Activated T-helper 1 cell treated with anti-CD3 and anti-CD28 coated beads, Interleukin-2, amount 50 U/mL, for 16 hours (primary cell): ENCODE measurements at places on chromosomes 4 and X.
A peak's percentile ranks its signal among the peaks of the same experiment; 100 is the strongest.

DNA sequence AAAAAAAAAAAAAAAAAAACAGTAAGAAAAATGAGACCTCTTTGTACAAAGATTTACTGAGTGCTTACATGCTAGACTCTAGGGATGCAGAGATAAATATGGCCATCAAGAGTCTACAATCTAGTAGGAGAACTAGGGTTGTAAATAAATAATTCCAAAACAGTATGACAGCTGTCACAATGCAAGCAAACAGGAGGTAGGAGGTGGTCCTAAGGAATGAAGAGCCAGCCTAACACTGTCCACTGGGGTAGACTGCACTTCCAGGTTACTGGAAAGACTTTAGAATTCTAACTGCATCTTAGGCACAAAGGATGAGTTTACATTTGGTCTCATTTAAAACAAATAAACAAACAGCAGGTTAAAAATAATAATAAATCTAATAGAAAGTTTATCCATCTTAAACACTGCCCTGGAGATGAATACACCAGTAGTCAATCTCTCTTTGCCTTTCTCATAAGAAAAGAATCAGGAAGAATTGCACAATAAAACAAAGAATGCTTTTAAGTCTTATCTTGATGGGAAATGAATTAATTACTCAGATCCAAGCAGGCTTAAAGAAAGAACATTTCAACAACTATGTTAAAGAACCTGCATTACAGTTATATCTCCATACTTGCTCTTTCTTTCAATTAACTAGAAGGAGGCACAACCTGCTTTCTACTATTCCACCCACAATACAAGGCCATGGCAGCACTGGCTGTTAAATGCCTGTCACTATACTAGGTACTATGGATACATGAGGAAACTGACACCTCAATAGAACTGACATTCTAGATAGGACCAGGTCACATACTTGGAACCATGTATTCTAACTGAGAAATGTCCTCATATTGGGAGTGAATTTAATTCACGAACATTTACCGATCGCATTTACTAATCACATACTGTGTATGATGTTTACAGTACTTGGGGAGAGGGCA lies 12.7 kb downstream of the ADGRA3 start:
- DNase-seq: no peak

DNA sequence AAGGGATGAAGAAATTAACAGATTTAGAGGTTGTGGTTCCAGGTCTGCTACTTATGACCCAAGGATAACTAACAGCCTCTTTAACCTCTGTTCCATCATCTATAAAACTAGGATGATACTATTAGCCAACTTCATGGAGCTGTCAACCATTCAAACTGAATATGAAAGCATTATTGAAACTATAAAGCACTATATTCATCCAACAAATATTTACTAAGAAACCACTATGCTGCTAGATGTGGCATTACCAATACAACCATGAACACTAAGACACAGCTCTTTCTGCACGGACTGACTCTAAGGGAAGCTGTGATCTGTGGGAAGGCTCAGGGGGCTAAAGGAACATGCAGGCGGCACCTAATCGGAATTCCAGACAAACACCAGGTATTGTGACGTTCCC lies 66.0 kb downstream of the APBB2 start:
- no peak for DNase-seq

DNA sequence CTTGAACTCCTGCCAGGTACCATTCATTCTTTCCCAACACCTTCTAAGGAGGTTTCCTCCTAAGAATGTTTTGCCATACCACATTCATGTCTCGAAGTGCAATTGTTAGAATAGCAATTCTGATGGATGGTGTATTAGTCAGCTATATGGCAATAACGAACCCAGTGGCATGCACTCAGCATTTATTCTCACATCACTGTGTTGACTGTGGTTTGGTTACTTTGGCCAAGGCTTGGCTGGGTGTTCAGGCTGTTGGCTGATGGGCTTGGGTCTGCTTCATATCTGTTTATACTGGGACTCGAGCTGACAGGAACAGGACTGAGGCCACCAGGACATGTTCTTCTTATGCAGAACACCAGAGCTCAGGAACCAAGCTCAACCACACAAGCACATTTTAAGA lies 31.7 kb downstream of the PSAPL1 start:
- no peak for DNase-seq

DNA sequence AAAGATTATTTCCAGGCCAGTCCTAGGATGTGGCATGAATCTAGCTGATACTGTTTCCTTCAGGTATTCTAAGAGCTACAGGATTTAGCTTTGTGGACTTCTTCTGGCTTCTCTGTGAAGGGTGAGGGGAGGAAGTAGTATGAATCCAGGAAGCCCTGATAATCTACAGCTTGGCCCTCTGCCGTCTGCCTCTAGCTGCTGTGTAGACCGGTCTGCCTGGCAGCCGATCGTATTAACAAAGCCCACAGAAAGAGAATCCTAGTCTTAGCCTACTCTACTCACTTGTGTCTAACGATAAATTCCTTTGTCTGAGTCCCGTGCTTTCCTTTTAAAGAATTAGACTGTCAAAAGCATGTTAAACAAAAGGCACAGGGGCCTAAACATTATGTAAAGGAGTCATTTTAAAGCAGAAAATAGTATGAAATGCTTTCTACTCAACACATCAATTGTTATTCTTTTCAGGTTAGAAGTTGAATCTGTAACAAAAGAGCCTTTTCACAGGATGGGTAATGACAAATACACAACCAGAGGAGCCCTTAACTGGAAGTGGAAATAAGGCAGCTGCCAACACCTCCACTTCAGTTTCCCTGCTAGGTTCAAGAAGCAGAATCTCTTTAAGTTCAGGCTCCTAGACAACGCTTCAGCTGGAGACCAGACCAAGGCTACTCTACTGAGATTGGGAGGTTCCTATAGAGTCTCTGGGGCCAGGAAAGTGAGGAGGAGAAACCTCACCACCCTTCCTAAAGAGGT lies 48.9 kb upstream of the UCP1 start:
- no peak for DNase-seq

- DNase-seq: peak; percentile 7
These were observed 1.1 kb downstream of the MAML3 start for GRCh38 chr4:140152751-140153418.
